Aortic smooth muscle cell (primary cell): ENCODE measurements at places on chromosomes 5 and 9. TPM values are rescaled to one million over a fixed set of nuclear protein-coding genes. Genes with fewer than 3 reads are reported as not detected.

Gene SLC28A3
- total RNA-seq, result under 0.01 TPM in 2 replicates

Gene PCDHA13
- under 0.01 and 0.19 TPM in 2 replicates for total RNA-seq

Gene CLIC3
- total RNA-seq, result 4.8 and 5.2 TPM in 2 replicates

Gene DNAH5
- 0.06 and 0.13 TPM in 2 replicates for total RNA-seq

Gene PRSS3
- 40.8 and 55.5 TPM in 2 replicates for total RNA-seq

Gene SOHLH1
- not detected in 2 replicates for total RNA-seq
